B cell (primary cell): ENCODE measurements at places on chromosomes 4 and X. TPM values are rescaled to one million over a fixed set of nuclear protein-coding genes. Genes with fewer than 3 reads are reported as not detected.

Gene LUZP4
- total RNA-seq = not detected in 2 replicates

DNA sequence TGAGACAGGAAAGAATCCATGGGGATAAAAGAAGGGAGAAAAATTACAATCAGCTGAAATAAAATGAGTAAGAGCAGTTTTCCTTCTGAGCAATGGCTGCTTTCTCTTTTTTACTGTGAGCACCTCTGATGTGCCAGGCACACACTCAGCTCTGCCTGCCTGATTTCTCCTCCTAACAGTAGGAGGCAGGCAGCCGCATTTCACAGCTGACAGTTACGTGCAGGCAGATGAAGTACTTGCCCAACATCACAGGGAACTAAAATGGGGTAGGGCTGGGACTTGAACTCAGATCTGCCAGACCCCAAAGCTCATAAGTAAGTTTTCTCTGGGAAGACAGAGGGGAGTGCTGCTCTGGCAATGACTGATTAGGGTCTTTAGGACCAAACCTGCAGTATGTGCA, 54.6 kb downstream of the C4orf50 start:
- no peak for DNase-seq

Gene FGF13
- total RNA-seq = not detected in 2 replicates

- no peak for DNase-seq
These were observed 87.1 kb upstream of the FAM9C start for GRCh38 chrX:13131396-13132137.

Gene BEX5
- 0.91 and 2.7 TPM in 2 replicates for total RNA-seq

DNA sequence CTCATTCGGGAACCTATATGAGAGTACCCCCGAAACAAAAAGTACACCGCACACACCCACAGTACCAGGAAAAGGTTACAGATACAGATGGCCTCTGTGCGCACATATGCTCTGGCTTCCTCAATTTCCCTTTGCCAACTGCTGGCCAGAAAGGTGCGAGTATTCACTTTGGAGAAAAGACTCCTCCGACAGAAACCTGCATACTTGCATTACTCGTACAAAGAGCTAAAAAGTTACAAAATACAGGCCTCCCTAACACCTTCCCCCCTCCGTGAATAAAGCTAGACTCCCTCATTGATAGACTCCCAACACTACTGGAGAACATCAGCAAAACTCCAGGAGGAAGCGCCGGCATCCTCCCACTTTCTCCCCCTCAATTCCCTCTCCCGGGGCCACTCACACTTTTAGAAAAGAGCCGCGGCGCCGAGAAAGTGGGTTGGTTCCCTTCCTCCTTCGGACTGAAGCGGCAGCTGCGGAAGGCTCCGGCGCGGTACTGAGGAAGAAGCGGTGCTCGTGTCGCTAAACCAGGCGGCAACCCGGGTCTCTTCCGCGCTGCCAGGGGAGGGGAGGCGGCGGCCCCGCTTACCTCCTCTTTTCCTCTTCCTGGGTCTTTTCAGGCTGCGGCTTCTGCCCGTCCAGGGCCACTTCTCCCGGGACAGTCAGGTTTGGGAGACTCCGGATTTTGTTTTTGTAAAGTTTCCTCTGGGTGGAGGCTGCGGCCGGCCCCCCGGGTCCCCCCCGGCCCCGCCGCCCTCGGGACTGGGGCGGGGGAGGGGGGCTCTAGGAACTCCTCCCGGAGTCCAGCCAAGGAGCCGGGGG, 1.1 kb downstream of the FBXW7 start:
- peak; percentile 71 for DNase-seq

DNA sequence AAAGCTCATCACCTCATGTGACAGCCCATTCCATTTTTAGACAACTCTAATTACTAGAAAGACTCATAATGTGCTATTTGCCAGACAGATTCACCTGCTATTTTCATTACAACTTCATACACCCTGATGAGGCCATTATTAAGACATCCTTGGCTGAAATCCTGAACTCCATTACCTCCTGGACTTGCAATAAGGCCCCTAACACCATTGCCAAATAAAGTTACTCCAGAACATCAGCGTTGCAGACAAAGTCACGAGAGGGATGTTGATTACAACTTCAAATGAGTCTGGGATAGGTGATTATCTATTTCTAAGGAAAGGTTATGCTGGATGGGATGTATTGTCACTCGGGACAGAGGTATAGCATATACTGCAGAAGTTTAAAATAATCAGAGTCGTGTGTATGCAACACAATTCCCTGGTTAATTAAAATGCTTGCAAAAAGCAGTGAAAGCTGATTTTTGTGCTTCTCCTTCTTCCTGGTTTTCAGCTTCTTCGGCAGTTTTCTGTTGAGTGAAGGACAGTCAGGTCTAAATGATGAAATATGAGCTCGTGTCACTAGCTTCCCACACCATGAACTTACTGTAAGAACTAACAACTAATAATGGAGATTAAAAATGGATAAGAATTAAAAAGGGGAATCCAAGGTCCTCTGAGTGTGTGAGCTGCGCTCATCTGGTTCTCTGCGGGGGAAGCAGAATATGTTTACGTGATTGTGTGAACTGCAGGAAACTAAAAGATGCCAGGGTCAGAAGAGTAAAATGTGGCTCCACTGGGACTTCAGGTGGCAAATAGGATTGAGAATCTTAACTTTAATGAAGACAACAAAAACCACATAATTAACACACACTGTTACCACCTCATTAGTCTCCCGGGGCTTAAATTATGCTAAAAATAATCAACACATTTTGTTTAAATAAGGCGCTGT, 17.6 kb upstream of the SOD3 start:
- no peak for DNase-seq

DNA sequence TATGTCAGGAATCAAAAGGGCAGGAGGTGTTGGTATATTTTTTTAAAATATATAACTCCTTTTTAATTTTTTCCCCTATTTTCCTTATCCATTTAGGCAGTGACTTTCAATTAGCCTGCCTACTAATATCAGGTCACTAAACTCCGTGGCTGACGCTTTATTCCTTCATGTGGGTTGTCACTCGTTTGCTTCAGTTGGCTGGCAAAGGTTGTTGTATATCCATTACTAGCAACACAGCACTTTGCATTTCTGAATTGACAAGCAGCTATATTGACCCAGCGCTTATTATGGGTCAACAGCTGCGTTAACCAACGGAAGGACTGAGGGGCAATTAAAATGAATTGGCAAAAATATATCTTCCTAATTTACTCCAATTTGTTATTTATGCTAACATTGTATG, 87.7 kb downstream of the ARX start:
- no peak for DNase-seq

DNA sequence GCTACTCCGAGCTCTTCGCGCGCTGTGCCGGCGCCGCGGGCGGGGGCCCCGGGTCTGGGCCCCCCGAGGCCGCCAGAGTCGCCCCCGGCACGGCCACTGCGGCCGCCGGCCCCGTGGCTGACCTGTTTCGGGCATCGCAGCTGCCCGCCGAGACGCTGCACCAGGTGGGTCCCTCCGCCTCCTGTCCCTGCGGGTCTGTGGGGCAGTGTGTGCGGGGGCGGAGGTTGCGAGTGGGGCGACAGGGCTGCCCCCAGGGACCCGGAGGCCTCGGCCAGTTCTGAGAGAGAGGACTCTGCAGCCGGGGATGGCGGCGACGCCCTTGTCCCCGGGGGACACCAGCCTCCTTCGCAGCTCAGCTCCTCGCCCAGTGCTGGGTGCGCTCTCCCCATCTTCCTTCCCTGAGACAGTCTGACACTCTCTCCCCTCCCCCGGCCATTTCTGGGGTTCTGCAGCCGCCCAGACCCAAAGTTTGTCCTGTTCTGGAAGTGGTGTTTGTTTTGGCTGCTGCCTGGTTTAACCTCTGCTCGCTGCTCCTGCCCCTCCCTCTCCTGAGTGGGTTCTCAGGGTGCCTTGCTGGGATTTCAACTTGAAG, 609 bp downstream of the REPS2 start:
- no peak for DNase-seq

GRCh38 chr4:145795521-145795920, 115.6 kb downstream of the C4orf51 start:
- no peak for DNase-seq

DNA sequence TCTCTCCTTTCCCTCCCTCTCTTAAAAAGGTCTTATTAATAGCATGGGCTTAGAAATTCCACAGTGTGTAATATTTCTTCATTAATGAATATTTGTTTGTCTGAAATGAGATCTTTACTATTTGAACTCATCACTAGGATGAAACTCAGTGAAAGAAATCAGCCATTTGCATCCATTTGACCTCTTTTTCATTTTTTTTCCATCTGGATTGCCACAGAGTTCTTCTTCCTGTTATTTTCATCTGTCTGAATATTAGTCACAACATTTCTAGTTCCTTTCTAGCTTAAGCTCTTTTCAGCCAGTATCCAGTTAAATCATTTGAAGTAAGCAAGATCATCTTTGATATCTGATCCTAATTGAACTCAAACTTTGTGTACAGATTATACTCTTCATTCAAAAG, 69.2 kb upstream of the PLS3 start:
- no peak for DNase-seq

- no peak for DNase-seq
These were observed 138.9 kb downstream of the DCLK2 start for GRCh38 chr4:150217192-150217591.

GRCh38 chr4:161762796-161763195, 401.0 kb downstream of the FSTL5 start:
- no peak for DNase-seq

- no peak for DNase-seq
These were observed 92.3 kb upstream of the SLC7A11 start for GRCh38 chr4:138334346-138335016.
